ENCODE measurements at places on chromosomes 4 and X.
A peak's percentile ranks its signal among the peaks of the same experiment; 100 is the strongest.

DNA sequence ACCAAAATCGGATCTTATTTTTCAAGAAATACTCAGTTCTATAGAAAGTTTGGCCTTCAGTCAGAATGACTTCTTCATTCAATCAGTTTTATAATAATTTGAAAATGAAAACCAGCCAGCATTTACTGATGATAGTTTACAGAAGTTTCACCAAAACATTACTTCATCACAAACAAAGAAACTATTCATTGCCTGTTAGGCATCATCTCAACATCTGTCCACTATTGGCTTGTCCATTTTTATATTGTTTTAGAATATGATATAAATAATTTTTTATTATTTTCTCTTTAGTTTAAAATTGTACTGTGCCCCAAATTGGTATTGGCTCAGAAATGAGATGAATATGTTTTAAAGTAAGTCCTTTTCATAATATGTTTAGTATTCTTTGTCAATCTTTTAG is 38.4 kb downstream of the FAT4 start:
- DNase-seq: no peak

DNA sequence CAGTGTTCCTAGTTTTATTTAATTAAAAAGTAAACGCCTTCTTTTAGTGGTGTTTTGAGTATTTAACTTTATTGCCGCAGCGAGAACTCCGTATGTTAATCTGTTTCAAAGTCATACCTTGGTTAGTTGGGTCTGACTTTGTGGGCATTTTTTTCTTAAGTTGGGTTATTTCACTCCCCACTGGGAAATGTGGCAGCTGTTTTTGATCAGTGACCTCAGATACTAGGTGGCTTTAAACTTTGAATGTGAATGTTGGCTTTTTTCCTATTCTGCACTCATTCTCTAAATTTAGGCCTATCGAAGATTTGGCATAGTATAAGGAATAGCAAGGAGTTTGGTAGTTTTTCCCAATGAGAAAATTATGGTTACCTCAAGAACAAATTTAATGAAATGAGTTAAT is 85.9 kb downstream of the FIP1L1 start:
- DNase-seq: no peak

DNA sequence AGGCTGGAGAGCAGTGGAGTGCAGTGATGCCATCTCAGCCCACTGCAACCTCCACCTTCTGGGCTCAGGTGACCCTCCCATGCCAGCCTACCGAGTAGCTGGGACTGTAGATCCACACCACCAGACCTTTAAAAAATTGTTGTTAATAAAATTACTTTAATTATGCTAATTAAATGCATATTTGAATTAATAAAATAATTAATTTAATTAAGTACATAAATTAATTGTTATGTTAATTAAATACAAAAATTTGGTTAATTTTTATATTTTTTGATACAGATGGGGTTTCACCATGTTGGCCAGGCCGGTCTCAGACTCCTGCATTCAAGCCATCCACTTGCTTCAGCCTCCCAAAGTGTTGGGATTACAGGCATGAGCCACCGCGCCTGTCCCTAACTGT is 12.6 kb upstream of the RAPGEF2 start:
- no peak for DNase-seq

DNA sequence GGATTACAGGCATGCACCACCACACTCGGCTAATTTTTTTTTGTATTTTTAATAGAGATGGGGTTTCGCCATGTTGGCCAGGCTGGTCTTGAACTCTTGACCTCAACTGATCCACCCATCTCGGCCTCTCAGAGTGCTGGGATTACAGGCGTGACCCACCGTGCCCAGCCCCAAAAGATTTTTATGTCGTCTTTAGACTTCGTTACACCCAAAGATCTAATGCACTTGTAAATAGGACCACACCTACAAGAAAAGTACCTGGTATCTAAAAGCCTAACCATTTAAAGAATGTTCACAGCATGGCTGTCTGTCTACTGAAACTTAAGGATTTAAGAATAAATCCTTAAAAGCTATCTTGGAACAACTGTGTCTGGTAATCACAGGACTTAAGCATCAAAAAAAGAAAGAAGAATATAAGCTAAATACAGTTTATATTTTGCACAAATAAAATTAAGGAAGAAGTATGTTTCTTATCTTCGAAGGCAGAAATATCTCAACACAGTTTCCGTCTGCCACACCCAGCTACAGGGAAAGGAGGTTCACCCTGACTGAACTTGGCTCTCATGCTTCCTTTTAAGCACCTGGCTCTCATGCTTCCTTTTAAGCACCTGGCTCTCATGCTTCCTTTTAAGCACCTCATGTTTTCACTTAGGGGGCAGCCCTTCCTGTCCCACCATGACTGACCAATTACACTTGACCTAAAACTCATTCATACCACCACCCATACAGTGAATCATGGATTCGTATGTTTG is 92.0 kb upstream of the STS start:
- DNase-seq: no peak

GRCh38 chr4:89356086-89356485 is 48.5 kb upstream of the GPRIN3 start:
- no peak for DNase-seq

GRCh38 chrX:110795645-110796406 is at the start of gene CHRDL1:
Gene CHRDL1 (minus strand): TSS chrX:110795817. CDS start chrX:110792181, 3,636 bp downstream.
- DNase-seq: no peak

GRCh38 chr4:61274286-61274685 is 74.2 kb downstream of the ADGRL3 start:
- no peak for DNase-seq

DNA sequence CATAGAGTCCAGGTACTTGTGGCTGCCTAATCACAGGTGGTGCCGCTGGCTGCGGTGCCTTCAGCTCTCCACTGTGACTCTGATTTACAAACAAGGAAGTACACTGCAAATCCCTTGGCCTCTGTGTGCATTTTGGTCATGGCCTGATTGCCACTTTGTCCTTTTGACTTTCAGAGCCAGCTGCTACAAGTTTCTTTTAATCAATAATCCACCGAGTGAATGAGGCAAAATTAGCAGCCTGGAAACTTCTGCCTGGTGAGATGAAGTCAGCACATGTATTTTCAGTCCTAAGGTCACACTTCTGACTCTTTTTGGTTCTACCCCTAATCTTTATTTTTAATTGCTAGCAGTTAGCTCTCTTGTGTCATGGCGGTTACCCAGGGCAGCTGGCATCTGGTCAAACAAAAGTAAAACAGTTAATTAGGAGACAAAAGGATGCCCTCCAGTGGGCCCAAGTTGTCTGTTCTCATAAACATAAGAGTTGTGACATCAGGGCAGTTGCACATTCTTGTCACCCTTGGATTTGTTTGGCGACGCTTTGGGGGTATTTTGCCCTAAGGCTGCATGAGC is 62.3 kb upstream of the LNX1 start:
- no peak for DNase-seq

DNA sequence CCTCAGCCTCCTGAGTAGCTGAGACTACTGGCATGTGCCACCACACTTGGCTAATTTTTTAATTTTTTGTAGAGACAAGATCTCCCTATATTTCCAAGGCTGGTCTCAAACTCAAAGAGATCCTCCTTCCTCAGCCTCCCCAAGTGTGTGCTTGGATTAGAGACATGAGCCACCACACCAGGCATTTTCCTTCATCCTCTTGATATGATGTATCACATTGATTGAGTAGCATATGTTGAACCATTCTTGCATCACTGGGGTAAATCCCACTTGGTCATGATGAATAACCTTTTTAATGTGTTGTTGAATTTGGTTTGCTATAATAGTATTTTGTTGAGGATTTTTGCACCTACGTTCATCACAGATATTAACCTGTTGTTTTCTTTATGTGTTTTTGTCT is 24.2 kb upstream of the PPM1K start:
- no peak for DNase-seq

DNA sequence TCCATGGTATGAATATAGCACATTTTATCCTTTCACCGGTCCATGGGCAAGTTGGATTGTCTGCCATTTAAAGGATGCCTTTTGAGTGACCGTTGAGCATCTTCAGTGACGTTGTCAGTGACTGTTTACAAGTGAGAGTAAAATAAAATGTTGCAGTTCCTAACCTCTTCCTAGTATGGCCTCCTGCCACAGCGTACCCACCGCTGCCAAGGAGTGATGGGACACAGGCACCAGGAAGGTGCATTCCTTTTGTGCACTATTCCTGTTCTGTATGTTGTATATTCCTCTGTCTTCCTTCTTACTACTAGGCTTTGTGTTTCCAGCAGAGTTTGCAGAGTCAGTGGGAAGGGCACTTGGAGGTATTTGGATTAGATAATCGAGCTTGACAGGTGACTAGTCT is 61.5 kb downstream of the SNX25 start:
- DNase-seq: no peak

DNA sequence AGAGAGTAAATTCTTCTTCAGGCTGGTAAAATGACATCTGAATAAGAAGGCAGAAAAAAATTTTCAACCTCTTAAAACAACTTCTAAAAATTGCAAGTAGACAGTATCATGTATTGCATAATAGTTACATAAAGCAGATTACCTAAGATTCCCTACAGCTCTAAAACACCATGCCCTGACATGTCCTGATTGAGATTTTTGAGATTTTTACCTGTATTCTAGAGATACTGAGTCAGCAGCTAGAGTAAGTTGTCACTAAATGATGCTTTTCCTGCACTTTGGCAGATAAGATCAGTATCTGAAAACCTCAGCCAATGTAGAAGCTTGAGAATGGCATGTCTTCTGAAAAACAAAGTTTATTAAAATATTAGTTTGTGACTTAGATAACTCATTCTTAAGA is 713.6 kb downstream of the CCSER1 start:
- no peak for DNase-seq

DNA sequence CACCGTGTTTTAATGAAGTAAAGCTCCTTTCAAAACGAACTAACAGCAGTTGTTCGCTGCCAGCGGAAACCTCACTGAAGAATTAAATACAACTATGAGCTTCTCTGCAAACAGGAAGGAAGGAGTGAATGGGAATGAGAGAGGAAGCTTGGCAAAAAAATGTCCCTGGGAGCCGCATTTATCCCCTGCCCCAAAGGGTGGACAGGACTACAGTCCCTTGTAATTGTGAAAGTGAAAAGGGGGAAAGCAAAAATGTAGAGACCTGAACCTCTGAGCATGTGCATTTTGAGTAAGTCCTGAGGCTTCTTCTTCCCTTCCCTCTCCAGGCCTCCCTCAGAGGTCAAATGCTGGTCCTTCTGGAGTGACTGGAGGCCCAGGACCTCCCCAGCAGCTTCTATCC is 53.8 kb upstream of the BMP2K start:
- DNase-seq: no peak

- peak; percentile 69 for DNase-seq
These were observed 357.8 kb downstream of the MID1IP1 start for GRCh38 chrX:39158801-39159657.

GRCh38 chr4:159966746-159967145 is 863.9 kb downstream of the RAPGEF2 start:
- no peak for DNase-seq

- DNase-seq: no peak
These were observed 7.4 kb downstream of the WDR13 start for GRCh38 chrX:48604701-48605100.

DNA sequence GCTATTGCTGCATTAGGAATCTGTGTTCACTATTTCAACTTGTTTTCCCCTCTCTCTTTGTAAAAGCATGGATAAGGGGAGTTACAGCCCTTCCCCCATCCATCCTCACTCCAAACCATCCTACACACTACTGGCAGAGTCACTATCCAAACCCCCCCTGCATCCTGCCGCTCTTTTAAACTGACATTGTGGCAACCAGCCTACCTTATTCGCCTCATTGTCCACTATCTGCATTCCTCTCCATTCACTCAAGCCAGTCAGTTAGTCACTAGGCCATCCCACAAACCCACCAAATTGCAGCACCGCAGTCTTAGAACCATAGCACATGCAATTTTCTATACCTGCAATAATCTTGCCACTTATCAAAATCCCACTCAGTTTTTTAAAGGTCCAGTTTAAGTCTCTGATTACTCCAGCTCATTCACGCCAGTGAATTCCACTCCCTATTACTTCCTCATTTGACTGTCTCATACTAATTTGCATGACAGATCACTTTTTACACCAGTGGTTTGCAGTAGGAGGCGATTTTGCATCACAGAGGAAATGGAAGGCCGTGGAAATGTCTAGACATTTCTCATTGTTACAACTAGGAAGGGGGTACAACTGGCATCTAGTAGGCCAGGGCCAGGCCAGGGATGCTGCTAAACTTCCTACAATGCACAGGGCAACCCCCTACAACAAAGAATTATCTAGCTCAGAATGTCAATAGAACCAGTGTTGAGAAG is 181.8 kb downstream of the HS6ST2 start:
- DNase-seq: no peak

- no peak for DNase-seq
These were observed 11.3 kb downstream of the SCD5 start for GRCh38 chr4:82787342-82787741.

- no peak for DNase-seq
These were observed 645.9 kb downstream of the PCDH7 start for GRCh38 chr4:31366041-31366440.

DNA sequence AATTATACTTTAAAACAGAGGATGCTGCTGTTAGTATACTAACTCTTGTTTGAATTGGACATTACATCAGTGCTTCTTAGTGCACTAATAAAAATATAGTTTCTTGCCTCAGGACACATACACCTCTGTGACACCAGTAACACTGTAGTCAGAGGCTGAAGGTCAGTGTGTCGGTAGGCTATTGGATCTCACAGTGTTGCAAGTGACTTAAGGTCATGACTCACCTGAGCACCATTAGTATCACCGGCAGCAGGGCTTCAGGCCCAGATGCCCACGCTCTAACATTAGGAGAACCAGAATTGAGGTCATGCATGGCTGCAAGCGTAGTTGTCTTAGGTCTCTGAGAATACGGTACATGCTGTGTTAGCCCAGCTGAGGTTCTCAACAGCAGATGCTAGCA is 15.2 kb downstream of the ETDC start:
- no peak for DNase-seq

GRCh38 chrX:40864972-40865371 is 129.6 kb upstream of the MED14 start:
- DNase-seq: no peak
